Amniotic stem cell (primary cell): ENCODE measurements at places on chromosomes 7 and 10.

GRCh38 chr7:137331378-137331777, 12.2 kb downstream of the PTN start:
- no peak for DNase-seq

DNA sequence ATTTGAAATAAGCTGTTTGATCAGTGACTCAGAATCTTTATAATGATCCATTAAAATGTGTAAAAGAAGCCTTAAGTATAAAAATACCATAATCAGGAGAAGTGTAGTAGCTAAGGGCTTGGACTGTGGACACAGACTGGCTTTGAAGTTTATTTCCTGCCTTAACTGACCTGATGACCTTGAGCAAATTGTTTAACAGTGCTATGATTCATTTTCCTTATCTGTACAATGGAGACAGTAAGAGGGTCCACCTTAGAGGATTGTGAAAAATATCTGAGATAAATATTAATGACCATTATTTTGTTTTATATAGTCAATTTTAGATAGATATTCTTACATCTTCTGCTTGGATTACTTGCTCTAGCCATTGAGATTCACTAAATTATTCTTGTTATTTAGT, 13.3 kb upstream of the RPA3 start:
- DNase-seq: no peak

- DNase-seq: no peak
These were observed 31.1 kb upstream of the LEP start for GRCh38 chr7:128210036-128210347.

GRCh38 chr7:149707448-149707886, 65.9 kb downstream of the ZNF467 start:
- no peak for DNase-seq

DNA sequence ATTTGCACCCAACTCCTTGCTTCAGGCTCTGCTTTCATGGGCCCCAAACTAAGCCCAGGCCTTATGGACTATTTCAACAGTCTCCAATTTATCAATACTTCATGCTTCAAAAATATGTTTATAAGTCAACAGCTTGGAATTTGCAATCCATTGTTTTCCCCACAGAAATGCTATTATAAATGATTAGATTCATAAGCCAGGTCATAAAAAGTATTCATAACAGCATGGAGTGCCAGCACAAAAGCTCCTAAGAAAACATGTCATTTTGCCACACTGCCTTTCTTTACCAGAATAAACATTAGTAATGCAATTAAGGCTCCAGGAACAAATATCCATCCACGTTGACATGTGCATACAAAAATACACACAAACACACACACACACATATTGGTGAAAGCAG, 30.1 kb downstream of the OSBPL3 start:
- DNase-seq: no peak

DNA sequence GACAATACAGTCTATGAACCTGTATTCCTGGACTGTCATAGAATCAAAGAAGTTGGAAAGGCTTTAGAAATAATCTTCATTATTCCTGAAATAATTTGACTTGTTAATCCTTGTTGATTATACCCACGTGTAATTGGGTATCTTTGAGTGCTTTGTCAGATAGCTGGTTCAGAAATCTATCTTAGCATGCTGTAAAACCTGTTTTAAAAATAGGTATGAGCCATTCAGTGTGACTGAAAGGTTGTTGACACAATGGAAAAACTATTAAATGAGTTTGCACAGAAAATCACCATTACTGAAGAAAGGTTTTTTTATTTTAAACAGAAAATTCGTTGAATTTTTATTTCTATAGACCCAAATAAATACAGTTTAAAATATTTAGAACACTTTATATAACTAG, 38.7 kb downstream of the PHTF2 start:
- no peak for DNase-seq

DNA sequence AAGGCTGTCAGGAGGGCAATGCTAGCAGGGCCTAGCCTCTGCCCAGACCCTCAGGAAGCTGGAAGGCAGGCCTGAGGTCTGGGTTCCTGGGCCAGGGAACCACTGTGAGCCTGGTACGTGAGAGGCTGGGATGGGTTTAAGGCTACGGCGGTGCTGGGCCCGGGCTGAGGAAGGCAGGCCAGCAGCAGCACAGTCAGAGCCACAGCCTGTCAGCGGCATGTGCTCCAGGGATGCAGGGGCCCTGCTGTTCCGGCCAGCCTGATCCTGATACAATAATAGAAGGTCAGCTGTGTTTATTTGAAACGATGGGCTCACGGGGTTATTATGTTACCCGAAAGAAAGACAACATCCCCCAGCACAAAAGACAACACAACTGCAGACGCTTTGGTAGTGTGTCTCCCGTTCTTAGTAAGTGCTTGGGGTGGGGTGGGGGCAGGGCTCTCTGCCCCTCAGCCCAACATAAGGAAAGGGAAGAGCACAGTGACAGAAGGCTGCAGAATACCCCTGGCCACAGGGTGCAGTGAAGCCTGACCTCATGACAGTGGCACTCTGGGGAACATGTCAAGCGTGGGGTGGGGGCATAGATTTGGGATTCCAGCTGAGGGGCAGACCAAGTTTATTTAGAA, 95.0 kb downstream of the COL13A1 start:
- no peak for DNase-seq

GRCh38 chr7:80379034-80379982, 132.6 kb downstream of the GNAT3 start:
- DNase-seq: peak; percentile 47

GRCh38 chr10:67127441-67127840, 201.6 kb downstream of the LRRTM3 start:
- no peak for DNase-seq

DNA sequence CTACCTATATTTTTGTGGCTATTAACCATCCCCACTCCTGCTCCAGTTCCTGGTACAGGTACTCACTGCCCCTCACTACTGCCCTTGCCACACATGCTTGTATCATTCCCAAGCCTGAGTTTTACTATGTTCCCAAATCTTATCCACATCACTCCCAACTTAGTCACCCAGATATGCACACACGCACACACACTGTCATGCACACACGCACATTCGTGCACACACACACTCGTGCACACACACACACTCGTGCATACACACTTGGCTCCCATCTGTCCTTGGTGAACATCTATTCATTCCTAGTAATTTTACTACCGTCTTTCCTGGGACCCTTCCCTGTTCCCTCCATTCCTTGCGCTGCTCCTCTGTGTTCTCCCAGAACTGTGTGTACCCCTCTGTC, 287.2 kb upstream of the RNF32 start:
- no peak for DNase-seq

DNA sequence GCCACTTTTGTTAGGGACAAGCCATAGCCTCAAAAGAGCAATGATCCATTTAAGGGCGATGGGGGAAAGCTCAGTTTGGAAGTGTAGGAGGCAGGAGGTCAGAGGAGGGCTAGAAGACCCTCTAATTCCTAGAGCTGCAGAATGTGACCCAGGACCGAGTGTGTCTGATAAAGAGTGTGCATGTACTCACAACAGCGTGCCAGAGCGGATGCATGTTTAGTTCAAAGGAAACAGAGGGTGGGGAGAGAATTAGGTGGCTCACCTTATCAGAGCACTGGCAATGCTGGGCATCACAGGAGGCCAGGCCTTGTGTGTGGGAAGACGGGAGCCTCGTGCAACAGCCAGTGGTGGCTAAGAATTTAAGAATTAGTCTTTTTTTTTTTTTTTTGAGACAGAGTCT, 133.9 kb upstream of the COBL start:
- DNase-seq: no peak

DNA sequence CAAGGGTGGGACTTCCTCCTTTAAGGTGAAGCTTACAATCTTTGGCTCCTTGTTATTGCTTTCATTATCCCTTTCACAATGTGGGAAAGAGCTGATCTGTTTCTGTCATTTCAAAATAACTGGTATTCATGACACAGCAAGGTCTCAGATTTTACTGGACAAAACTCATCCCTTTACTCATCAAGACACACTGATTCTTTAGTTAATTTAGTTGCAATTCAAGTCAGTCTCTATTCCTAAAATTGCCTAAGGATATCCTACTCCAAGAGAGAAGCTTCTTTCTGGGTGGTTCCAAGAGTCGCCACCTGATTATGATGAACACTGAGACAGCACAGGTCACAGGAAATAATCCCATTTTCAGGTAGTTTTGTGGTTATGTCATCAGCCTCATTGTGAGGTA, 5.8 kb upstream of the PNLIPRP3 start:
- no peak for DNase-seq

- no peak for DNase-seq
These were observed 5.9 kb downstream of the GRID1 start for GRCh38 chr10:86360657-86361056.

GRCh38 chr7:31106303-31107105, 54.4 kb downstream of the ADCYAP1R1 start:
- no peak for DNase-seq

DNA sequence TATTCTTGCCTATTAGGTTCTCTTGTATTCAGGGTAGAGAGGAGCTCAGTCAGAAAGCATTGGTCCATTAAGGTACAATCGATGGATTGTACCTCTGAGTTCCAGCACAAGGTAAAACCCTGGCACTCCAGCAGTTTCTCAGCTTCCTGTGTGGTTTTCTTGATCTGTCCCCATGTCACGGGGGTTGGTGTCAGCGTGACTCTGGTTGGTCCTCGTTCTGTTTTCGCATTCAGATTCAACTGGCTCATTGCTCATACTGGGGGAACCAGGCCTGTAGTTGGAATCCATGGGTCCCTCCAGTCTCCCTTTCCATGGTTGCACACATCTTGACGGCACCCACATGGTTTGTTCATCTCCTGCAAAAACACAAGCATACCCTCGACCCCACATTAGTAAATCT, 32.7 kb upstream of the RASGEF1A start:
- no peak for DNase-seq

- DNase-seq: no peak
These were observed 197.4 kb downstream of the ELMO1 start for GRCh38 chr7:37251222-37251621.

DNA sequence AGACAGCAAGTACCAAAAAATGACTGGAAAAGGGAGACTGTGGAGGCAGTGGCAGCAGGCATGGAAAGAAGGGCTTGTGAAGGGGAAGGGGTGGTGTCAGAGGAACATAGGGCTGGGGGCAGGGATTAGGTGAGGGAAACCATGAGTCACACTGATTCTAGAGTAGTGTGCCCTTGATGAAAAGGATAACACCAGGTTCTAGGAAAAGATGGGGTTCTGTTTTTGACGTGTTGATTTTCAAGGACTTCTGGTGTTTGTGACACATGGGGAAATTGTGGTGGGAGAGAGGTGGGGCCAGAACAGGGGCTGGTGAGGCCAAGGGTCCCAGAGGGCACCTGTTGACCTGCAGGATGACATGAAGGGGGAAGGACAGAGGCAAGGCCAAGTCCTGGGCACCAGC, 57.1 kb downstream of the FIGNL1 start:
- no peak for DNase-seq

DNA sequence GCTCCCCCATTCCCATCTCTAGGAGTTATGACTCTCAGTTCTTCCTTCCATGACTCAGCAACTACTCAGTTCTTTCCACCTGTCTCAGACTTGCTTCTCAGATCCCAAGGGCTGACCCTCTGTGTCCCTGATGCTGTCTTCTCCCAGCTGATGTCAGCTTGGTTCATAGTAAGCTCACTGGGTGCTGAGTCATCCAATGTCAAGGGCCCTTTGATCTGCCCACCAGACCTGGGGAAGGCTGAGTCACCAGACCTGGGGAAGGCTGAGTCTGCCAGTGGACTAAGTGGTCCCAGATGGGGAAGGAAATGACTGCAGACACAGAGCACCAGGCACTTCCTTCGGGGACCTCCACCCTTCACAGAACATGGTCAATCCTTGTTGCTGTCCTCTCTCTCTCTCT, 76.1 kb upstream of the ZEB1 start:
- DNase-seq: peak; percentile 50
